GM23248 (cell line): ENCODE measurements at places on chromosomes 5 and 9. TPM values are rescaled to one million over a fixed set of nuclear protein-coding genes. Genes with fewer than 3 reads are reported as not detected.

- no peak for DNase-seq
- peaks cover 55% of the 10 kb centered on the region for H3K4me1 ChIP-seq
- H3K27me3 ChIP-seq: no peaks in the 10 kb centered on the region
- peak overlapping the region; percentile 45 for H3K4me3 ChIP-seq
- H3K27ac ChIP-seq: peak overlapping the region; percentile 100
- no peaks in the 10 kb centered on the region for H3K36me3 ChIP-seq
Measured at GRCh38 chr5:179264783-179265513, 80.3 kb downstream of the ADAMTS2 start.

DNA sequence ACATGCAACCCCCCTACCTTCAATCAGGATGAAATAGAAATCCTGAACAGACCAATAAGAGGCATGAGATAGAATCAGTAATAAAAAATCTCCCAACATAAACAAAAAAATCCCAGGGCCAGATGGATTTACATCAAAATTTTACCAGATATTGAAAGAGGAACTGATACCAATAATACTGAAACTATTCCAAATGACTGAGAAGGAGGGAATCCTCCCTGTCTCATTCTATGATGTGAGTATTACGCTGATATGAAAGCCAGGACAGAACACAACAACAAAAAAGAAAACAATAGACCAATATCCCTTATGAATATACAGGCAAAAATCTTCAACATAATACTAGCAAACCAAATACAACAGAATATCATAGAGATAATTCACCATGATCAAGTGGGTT is 109.0 kb upstream of the SMC2 start:
- DNase-seq: no peak
- no peak overlapping the region for H3K4me3 ChIP-seq
- H3K27ac ChIP-seq: no peak overlapping the region

The ORM1 gene
- not detected in 2 replicates for polyA plus RNA-seq

- H3K27me3 ChIP-seq: 0 out of 2 replicates have a peak, but pooled peaks cover 15% of the 10 kb centered on the region
- H3K4me3 ChIP-seq: no peak overlapping the region
- peak; percentile 5 for DNase-seq
Measured at GRCh38 chr9:127340721-127341120, 56.2 kb upstream of the SLC2A8 start.

The TIMD4 gene
- not detected in 2 replicates for polyA plus RNA-seq

GRCh38 chr9:20604562-20604961 is 17.7 kb downstream of the MLLT3 start:
- peak; percentile 68 for DNase-seq
- no peaks in the 10 kb centered on the region for H3K27me3 ChIP-seq
- peaks cover 29% of the 10 kb centered on the region for H3K4me1 ChIP-seq

The ZDHHC11B gene
- not detected in 2 replicates for polyA plus RNA-seq

DNA sequence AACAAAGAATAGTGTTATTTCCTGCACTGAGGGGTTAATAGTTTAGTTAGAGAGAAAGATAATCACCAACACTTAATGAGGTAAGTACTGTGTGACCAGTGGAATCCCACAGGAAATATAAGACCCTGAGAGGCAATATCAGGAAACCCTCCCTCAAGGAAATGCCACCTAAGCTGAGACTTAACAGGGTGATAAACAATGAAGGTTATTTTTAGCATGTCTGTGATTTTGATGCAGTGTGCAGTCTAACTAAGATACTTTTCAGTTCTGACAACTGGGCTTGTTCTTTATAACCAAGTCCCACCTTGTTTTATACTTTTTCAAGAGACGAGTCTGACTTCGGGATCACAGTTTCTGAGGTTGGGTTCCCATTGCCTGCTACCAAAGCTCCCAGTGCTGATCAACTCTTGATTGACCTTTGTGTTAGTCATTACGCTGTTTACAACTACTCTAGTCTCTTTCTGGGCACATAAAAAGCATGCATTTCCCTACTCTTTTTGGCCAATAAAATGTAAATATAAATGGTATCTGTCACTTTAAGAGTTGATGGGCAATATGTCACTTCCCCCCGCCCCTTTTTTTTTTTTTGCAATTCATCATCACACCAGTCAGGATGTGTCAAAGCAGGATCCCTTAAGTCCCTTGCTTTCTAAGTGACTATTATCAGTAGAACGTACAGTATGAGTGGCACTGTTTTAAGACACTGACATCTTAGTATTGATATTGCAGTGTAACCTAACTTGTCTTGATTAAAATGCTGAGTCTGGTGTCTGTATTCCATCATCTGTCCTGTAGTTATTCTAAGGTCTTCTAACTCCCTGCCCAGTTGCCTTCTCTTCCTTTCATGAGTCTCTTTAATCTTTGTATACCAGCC is 31.4 kb downstream of the C6 start:
- H3K4me3 ChIP-seq: no peak overlapping the region
- no peak overlapping the region for H3K27ac ChIP-seq
- no peaks in the 10 kb centered on the region for H3K4me1 ChIP-seq
- no peaks in the 10 kb centered on the region for H3K36me3 ChIP-seq
- no peaks in the 10 kb centered on the region; the same call in 1 of the 2 replicates for H3K27me3 ChIP-seq

DNA sequence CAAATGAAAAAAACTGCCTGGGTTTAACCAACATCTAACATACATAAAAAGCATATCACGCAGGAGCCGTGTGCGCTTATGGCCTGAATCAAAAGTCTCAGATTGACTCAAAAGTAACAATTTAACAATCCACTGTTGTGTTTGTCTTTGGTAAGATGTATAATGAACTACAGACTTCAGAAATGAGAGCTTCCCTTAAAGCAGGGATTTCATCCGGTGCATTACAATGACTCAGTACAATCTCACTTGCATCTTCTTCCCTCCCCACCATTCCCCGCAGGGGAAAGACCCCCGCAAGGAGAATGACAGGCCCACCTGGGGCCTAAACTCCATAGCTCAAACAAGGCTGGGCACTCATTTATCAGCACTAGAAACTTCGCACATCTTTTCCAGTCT is 1.4 kb downstream of the ZFR start:
- H3K4me1 ChIP-seq: peaks cover 20% of the 10 kb centered on the region
- no peaks in the 10 kb centered on the region for H3K27me3 ChIP-seq
- peak; percentile 69 for DNase-seq
- H3K36me3 ChIP-seq: peaks cover 4% of the 10 kb centered on the region; the same call in 1 of the 2 replicates

- H3K27ac ChIP-seq: no peak overlapping the region
- 0 out of 2 replicates have a peak, but pooled peaks cover 4% of the 10 kb centered on the region for H3K4me1 ChIP-seq
- no peak overlapping the region for H3K4me3 ChIP-seq
- H3K27me3 ChIP-seq: no peaks in the 10 kb centered on the region
- H3K36me3 ChIP-seq: no peaks in the 10 kb centered on the region
Measured at GRCh38 chr9:69141851-69142250, 32.2 kb upstream of the TJP2 start.

GRCh38 chr5:92527311-92528078 is 1053.5 kb downstream of the NR2F1-AS1 start:
- peaks cover 15% of the 10 kb centered on the region; the same call in 1 of the 2 replicates for H3K4me1 ChIP-seq
- no peak overlapping the region for H3K27ac ChIP-seq
- no peak overlapping the region for H3K4me3 ChIP-seq

- H3K27me3 ChIP-seq: no peaks in the 10 kb centered on the region
- DNase-seq: no peak
- H3K36me3 ChIP-seq: no peaks in the 10 kb centered on the region
- 0 out of 2 replicates have a peak overlapping the region, but pooled peaks have one; percentile 46 for H3K27ac ChIP-seq
- H3K4me1 ChIP-seq: peaks cover 34% of the 10 kb centered on the region
- H3K4me3 ChIP-seq: no peak overlapping the region
Measured at GRCh38 chr9:122039234-122039633, 53.9 kb downstream of the TTLL11 start.

The SOX30 gene
- polyA plus RNA-seq: 0.08 TPM in 2 replicates
